ENCODE measurements at places on chromosomes 3 and 15.

DNA sequence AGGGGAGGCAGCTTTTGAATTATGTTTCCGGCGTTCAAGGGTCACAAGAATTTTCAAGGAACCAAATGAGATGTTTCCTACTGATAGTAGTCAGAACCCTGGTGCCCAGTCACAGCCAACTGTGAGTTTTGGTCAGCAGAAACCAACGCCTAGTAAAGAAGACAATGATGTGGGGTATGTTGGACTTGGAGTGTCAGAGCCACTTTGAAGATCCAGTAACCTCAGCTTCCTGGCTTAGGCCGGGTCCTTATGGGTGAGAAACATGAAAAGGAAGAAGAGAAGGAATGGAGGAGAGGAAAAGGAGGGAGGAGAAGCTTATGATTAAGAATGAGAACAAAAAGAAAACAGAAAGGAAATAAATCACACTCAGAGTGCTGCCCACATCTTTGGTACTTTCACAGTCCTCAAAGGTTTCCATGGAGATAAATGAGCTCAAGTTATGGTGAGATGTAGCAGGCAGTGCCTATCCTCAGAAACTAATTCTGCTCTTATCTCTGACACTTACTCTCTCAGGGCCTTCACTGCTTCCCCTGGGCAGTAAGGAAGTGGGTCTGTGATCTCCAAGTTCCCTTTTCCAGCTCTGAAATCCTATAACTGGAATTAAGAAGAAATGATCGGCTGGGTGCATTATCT, 2.0 kb upstream of the MCF2L2 start:
- no peak for DNase-seq

DNA sequence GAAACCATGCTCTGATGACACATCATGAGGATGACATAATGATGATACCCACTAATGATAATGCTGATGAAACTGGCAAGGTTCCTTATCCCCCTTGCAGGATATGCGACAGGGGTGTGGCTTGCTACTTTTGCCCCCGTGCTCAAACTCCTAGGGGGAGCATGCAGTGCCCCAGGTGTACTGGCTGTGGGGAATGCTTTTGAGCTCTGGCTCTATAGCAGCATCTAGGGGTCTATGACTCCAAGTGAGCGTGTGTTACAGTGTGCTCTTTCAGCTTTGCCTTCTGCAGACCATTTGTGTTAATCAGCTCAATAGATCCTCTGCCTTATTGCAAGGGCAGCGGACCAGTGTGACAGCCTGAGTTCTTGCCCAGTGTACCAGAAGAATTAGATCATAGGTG, 1239.5 kb downstream of the SI start:
- no peak for DNase-seq

DNA sequence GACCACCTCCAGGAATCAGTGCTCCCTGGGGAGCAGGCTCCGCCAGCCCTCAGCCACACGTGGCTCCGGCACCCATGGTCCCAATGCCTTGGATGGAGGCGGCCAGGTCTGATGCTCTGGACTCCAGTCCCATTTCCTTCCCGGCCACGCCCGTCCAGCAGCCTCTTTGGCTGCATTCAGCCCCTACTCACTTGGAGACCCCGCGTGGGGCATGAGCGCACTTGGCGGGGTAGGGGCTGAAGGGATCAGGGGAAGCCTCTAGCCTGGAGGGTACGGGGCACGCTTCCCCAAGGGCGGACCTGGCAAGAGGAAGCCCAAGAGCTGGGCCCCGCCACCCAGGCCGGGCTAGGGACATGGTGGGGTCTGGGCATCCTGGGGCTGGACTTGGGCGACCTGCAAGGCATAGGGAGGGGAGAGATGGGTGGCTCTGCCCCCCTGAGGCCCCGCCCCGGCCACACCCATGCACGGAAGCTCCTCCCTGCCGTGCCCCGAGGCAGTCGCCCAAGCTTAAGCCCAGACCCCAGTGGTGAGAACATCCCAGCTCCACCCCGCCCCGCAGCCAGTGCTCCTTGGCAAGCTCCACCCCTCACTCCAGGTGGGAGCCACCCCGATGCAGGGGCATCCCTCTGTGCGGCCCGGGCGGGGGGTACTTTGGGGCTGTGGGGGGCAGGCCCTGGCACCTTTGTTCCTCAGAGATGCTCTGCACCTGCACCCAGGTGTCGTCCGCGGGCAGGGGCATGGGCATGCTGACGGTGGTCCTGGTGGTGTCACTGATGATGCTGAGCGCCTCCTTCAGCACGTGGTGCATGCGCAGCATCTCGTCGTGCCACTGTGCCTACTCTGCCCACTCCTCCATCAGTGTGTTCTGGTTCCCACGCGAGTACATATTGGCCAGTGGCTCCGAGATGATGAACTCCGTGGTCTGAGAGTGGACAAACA, 163.5 kb downstream of the GOLGA6L4 start:
- peak; percentile 36 for DNase-seq

- peak; percentile 33 for DNase-seq
Measured at GRCh38 chr3:9067352-9067975, 104.2 kb upstream of the RAD18 start.

DNA sequence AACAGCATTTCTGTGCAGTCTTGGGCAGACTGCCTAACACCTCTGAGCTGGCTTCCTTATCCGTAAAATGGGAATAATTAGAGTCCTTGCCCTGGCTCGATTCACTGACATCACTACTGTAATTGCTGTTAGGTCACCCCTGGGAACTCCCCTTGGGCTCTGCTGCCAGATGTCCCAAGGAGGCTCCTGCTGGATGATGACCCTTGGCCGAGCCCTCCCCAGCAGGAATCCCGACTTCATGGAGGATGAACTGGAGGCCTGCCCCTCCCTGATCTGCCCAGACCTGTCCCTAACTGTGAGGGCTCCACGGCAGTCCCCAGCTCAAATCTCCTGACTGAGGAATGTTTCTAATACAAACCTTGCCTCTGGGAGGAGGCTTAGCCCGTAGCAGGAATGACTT, 18.0 kb downstream of the ESYT3 start:
- no peak for DNase-seq

GRCh38 chr3:89306540-89306939, 199.1 kb downstream of the EPHA3 start:
- DNase-seq = no peak

DNA sequence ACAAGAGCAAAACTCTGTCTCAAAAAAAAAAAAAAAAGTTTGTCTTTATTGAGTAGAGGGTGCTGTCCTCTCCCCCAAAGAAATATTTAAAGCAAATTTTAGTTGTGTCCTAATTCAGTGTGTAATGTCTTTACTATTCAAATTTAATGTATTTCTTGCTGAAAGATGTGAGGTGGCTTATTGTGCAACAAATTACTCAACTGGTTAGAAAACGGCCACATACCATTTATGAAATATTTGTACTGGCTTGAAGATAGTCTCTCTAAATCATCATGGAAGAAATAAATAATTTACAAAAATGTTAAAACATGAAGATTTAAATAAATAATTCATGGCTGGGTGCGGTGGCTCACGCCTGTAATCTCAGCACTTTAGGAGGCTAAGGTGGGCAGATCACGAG, 63.0 kb downstream of the SLTM start:
- no peak for DNase-seq

GRCh38 chr3:81707996-81708395, 53.4 kb downstream of the GBE1 start:
- DNase-seq = no peak

DNA sequence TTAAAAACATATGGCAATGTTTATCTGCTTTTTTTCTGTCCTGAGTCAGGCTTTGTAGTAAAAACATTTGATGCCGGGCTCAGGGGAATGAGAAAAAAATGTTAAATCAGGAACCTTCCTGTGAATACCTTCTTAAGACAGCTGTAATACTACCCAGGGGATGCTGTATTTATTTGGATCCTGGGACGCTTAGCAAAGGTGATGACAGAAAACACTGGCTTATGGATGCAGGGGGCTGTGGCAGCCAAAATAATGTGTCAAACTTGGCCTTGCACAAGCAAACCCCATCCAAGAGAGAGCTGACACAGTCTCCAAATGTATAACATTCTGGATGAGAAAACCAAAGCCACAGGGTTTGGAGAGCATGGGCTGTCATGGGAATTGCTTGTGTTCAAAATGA, 438.2 kb upstream of the PROK2 start:
- no peak for DNase-seq

DNA sequence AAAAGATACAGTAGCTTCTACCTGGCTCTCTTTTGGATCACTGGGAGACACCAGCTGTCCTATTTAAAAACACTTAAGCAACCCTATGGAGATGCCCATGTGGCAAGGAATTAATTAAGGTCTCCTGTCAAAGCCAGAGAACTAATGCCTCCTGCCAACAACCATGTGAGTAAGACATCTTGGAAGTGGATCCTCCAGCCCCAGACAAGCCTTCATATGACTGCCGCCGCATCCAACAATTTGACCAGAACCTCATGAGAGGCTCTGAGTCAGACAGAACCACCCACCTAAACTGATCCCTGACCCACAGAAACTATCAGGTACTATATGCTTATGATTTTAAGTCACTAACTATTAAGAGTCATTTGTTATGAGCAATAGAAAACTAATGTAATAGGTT, 22.3 kb downstream of the IFT80 start:
- no peak for DNase-seq

DNA sequence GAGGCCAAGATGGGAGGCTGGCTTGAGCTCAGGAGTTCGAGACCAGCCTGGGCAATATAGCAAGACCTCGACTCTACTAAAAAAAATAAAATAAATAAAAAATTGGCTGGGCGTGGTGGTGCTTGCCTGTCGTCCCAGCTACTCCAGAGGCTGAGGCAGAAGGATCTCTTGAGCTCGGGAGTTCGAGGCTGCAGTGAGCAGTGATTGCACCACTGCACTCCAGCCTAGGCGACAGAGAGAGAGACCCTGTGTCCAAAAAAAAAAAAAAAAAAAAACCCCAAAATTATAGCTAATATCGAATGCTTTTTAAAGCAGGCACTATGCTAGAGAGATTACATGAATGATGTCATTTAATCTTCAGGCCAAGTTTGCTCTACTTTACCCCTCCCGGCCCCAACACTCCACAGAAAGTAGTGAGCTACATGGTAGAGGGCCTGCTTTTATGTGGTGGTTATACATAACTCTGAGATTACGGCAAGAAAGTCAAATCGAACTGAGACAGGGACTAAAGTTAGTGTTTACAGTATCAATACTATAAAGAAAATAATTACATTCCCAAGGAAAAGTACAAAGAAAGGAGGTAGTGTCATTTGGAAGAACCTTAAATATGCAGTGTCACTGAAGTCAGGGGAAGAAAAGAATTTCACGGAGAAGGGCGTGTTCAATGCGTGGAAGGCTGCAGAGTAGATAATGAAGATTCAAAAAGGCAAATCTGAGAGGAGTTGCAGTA, 1.1 kb downstream of the ADPGK start:
- no peak for DNase-seq

- DNase-seq = peak; percentile 51
Measured at GRCh38 chr15:81752546-81752942, 293.3 kb downstream of the MEX3B start.

DNA sequence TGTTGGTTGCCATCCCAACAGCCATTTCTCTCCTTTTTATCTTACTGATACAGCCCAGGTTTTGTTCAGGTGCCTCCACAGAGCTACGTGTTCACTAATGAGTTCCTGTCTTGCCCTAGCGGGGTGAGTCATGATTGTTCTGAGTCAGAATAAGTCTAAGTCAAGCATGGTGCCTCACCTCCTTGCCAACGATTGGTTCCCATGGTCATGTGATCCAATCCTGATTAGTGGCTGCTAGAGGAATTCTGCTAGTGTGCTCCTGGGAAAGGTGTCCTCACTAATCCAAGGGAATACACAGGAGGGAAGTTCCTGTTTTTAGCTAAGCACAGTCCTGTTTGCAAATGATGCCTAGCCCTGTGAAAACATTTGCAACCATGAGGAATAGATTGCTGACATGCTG, 99.8 kb downstream of the NSUN3 start:
- DNase-seq = no peak

DNA sequence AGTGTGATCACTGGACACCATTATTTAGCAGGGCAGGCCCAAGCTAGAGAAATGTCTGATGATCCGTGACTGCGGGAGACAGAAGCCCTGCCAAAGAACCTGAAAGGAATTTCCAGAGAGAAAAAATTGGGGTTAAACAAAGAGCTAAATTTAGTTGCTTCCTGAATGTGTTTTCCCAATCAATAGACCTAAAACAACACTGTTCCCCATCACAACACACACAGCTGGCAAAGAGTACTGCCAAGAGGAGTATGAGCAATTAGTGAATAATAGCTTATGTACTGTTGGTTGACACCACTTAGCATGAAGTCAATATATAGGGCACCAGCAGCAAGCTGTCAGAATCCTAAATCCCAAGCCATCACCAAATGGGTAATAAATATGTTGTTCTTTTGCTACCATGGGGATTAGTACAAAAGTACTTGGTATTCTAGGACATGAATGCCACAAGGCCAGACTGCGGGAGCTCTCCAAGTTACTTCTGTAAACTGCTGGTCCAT, 35.7 kb downstream of the CLK3 start:
- DNase-seq = no peak

DNA sequence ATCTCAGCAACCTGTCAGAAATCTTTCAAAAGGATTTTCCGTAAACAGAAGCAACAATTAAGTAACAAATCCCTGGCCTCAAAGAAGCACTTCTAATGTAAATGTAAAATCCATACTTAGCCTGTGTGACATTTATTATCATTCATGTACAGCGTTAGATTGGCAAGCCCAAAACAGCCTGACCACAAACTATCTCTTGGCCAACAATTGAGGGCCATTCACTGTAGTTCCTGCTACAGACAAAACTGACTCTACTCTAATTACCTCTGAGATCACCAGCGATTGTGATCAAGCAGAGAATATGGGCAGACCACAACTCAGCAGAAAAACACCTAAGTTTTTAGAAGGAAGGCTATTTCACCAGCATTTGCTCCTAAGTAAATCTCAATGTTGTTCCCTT, 9.2 kb downstream of the SHQ1 start:
- DNase-seq = no peak

- no peak for DNase-seq
Measured at GRCh38 chr3:42336103-42336502, 70.1 kb upstream of the CCK start.

DNA sequence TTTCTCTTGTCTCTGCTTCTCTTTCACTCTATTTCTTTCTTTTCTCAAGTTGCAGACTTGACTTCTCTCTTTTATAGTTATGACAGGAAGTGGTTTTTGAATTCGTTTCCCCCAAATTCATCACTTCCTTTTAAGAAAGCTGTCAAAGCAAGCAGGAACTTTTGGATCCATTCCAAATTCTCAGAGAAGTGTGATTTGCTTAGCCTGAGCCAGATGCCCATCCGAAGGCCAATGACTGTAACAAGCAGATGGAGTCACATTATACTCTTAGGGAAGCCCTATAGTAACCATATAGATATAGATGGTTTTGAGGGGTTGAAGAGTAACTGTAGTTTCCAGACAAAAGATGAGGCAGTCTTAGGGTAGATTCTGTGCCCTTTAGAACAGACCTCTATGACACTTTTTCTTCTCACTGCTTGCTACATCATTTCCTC, 592.0 kb upstream of the KCNMB2 start:
- DNase-seq = no peak

- no peak for DNase-seq
Measured at GRCh38 chr15:92922418-92923002, 22.4 kb downstream of the CHD2 start.

GRCh38 chr3:171284308-171285075, 175.7 kb downstream of the TNIK start:
- DNase-seq = no peak

Data from psoas muscle (tissue), 8 donors.